ENCODE measurements at places on chromosomes 13 and 19.

GRCh38 chr19:29843180-29844051 lies 31.6 kb downstream of the CCNE1 start:
- DNase-seq: no peak

DNA sequence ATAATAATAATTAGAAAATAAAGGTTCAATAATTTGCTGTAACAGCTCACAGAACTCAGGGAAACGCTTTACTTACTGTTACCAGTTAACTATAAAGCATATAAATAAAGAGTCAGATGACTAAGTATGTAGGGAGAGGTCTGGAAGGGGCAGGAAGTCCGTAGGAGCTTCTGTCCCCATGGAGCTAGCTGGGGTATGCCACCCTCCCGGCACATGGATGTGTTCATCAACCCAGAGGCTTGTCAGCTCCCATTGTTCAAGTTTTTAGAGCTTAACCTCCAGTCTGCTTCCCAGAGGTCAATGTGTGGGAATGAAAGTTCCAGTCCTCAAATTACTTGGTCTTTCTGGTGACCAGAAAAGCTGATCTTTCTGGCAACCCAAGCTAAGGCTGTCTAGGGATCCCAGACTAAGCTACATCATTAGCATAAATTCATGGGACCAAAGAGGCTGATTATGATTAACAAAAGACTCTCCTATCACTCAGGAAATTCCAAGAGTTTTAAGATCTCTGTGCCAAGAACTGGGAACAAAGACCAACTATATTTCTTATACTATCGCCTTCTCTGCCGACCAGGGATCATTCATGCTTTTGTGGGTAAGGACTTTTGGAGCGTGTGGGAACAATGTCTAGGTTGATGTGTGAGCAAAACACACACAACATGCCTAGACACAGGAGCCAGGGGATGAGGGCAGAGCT lies 31.7 kb upstream of the ZNF507 start:
- no peak for DNase-seq

DNA sequence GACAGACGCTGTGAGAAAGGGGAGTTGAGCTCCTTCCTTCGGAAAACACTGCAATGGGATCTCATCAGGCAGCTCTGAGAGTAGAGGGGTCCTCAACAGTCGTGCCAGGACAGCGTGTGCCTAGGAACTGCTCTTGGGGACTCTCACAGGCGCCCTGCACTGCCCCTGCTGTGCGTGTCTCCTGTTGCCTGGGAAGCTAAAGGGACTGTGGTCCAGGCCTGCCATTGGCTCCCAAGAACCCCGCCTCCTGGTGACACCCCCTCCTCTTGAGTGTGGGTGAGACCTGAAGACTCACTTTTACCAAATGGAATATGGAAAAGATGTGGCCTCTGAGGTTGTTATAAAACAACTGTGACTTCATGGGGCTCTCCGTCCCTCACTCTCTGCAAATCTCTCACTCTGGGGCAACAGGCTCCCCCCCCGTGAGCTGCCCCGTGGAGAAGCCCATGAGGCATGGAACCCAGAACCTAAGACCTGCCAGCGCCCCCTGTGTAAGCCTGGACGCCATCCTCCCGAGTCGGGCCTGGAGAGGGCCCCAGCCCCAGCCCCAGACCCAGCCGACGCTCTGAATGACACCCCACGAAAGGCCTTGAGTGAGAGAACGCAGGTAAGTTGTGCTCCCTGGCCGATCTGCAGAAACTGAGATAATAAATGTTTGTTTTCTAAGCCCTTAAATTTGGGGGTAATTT lies 302.7 kb downstream of the FGF9 start:
- DNase-seq: no peak

DNA sequence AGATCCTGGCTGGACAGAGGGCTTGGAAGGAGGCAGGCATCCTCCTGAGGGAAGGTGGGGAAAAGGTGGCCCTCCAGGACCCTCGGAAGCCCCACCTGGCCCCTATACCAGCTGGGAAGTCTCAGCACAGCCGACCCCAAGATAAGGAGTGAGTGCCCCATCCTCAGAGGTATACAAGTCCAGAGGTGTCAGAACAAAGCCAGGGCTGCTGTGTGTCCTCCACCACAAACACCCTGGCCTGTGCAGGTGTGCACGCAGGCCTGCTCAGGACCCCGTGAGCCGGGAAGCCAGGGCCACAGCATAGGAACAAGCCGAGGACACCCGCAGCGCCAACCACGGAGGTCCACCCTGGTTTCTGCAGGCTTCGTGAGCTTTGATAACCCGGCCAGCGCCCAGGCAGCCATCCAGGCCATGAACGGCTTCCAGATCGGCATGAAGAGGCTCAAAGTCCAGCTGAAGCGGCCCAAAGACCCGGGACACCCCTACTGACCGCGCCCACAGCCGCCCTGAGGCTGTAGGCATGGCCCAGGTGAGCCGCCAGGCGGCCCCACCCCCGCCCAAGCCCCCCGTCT lies 68.6 kb downstream of the CELF5 start:
- DNase-seq: no peak

GRCh38 chr13:34708566-34709313 lies 233.3 kb upstream of the NBEA start:
- no peak for DNase-seq

GRCh38 chr19:50269653-50270052 lies 59.5 kb downstream of the KCNC3 start:
- DNase-seq: no peak

GRCh38 chr13:70580825-70581224 lies 472.6 kb upstream of the KLHL1 start:
- no peak for DNase-seq
